Right atrium auricular region (tissue), 2 donors: ENCODE measurements at places on chromosomes 4 and X. TPM values are rescaled to one million over a fixed set of nuclear protein-coding genes. Genes with fewer than 3 reads are reported as not detected.
A peak's percentile ranks its signal among the peaks of the same experiment; 100 is the strongest.

- no peaks in the 10 kb centered on the region for H3K4me1 ChIP-seq
- no peak overlapping the region for H3K4me3 ChIP-seq
- H3K36me3 ChIP-seq, result no peaks in the 10 kb centered on the region
- no peaks in the 10 kb centered on the region for H3K27me3 ChIP-seq
- no peak for DNase-seq
- H3K27ac ChIP-seq, result no peak overlapping the region
Observed at GRCh38 chr4:168360271-168360670, 41.7 kb upstream of the DDX60 start.

DNA sequence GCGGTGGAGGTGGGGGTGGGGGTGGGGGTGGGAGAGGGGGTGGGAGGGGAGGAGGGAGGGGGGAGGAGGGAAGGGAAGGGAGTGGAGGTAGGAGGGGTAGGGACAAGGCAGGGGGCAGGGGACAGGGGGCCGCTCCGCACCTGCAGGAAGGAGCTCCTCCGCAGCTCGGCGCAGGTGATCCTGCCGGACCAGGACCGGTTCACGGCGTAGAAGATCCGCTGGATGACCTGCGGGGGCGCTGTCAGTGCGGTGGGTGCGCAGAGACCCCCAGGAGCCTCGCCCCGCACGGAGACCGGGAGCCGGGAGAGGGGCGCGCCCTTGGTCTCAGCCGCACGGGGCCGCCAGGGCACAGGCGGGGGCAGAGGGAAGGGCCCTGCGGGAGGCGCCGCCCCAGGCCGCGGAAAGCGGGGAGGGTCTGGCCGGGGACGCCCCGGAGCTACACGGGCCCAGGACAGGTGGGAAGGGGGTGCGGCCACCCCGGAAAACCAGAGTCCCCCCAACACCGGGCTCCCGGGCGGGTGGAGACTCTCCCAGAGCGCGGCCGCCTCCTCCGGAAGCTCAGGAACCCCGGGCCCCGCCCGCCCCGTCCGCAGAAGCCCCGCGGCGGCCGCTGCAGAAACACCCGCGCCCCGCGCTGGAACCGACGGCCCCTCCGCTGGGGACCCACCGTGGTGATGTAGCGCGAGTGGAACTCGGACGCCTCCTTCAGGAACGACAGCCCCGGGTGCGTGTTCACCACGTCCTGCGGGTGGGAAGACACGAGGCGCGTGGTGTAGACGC lies 27.6 kb upstream of the GTPBP6 start:
- H3K27me3 ChIP-seq, result no peaks in the 10 kb centered on the region
- no peak overlapping the region for H3K27ac ChIP-seq
- H3K36me3 ChIP-seq, result peaks cover 17% of the 10 kb centered on the region
- H3K4me3 ChIP-seq, result no peak overlapping the region
- DNase-seq, result no peak

- DNase-seq, result no peak
- no peaks in the 10 kb centered on the region for H3K27me3 ChIP-seq
- no peak overlapping the region for H3K27ac ChIP-seq
- no peak overlapping the region for H3K4me3 ChIP-seq
- no peaks in the 10 kb centered on the region for H3K36me3 ChIP-seq
- H3K4me1 ChIP-seq, result no peaks in the 10 kb centered on the region
Observed at GRCh38 chrX:2552621-2553201, 51.9 kb upstream of the DHRSX start.

- H3K27ac ChIP-seq, result no peak overlapping the region
- H3K4me1 ChIP-seq, result no peaks in the 10 kb centered on the region
- no peaks in the 10 kb centered on the region for H3K36me3 ChIP-seq
- no peaks in the 10 kb centered on the region for H3K27me3 ChIP-seq
- DNase-seq, result no peak
Observed at GRCh38 chr4:122602277-122603142, 18.4 kb downstream of the IL21 start.

- no peaks in the 10 kb centered on the region for H3K27me3 ChIP-seq
- H3K4me3 ChIP-seq, result no peak overlapping the region
- no peak for DNase-seq
- no peaks in the 10 kb centered on the region for H3K36me3 ChIP-seq
- H3K27ac ChIP-seq, result no peak overlapping the region
Observed at GRCh38 chrX:39261446-39262147, 460.3 kb downstream of the MID1IP1 start.

GRCh38 chr4:879729-880077 lies 52.4 kb downstream of the GAK start:
- DNase-seq, result no peak
- no peaks in the 10 kb centered on the region for H3K4me1 ChIP-seq
- H3K27me3 ChIP-seq, result no peaks in the 10 kb centered on the region
- H3K36me3 ChIP-seq, result peaks cover 78% of the 10 kb centered on the region

DNA sequence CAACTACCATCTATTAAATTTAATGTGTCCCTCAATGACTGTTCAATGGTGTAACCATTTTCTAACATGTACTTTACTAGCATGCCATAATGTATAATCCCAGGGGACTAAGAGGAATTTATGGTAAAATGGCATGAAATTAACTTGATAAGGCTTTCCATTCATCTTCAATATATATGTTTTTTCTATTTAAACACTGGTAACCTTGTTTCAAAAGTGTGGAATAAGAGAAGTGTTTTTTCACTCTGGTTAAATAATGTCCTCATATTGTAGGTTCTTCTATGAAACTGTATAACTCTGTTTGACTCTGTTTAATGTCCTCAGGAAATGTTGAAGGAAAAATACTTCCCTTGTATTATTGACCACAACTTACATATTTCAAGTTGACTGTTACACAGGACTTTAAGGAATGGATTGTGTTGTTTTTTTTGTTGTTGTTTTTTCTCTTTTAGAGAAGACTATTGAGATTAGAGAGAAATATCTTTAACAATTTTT lies 113.8 kb upstream of the ARSJ start:
- no peak for DNase-seq
- no peaks in the 10 kb centered on the region for H3K4me1 ChIP-seq
- H3K36me3 ChIP-seq, result no peaks in the 10 kb centered on the region

- no peaks in the 10 kb centered on the region for H3K27me3 ChIP-seq
- DNase-seq, result no peak
- H3K27ac ChIP-seq, result no peak overlapping the region
- no peak overlapping the region for H3K4me3 ChIP-seq
- H3K4me1 ChIP-seq, result no peaks in the 10 kb centered on the region
- no peaks in the 10 kb centered on the region for H3K36me3 ChIP-seq
Observed at GRCh38 chr4:169345316-169345721, 74.6 kb upstream of the SH3RF1 start.

GRCh38 chr4:163895378-163896005 lies 401.0 kb downstream of the TMA16 start:
- no peak overlapping the region for H3K4me3 ChIP-seq
- no peaks in the 10 kb centered on the region for H3K36me3 ChIP-seq
- no peak for DNase-seq
- H3K4me1 ChIP-seq, result no peaks in the 10 kb centered on the region

- H3K27me3 ChIP-seq, result no peaks in the 10 kb centered on the region
- no peaks in the 10 kb centered on the region for H3K4me1 ChIP-seq
- no peak overlapping the region for H3K4me3 ChIP-seq
- no peak for DNase-seq
- H3K27ac ChIP-seq, result no peak overlapping the region
Observed at GRCh38 chr4:176307666-176307930, 12.2 kb upstream of the SPCS3 start.

DNA sequence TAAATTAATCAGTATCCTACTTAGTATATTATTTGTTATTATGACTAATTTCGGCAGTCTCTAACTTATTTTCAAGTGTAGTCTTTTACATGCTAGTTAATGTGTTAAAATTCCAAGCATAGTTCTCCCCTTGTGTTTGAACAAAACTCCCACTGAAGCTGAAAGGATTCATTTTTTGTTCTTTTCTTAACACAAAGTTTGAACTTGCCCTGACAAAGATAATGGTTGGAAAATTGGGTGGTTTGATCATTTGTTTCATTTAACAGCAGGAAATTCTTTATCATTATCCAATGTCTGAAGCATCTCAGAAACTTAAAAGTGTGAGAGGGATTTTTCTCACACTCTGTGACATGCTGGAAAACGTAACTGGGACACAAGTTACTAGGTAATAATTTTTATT lies 36.0 kb downstream of the INTU start:
- no peak overlapping the region for H3K27ac ChIP-seq
- no peaks in the 10 kb centered on the region for H3K4me1 ChIP-seq
- no peak overlapping the region for H3K4me3 ChIP-seq
- no peaks in the 10 kb centered on the region for H3K27me3 ChIP-seq
- no peak for DNase-seq
- H3K36me3 ChIP-seq, result no peaks in the 10 kb centered on the region

GRCh38 chr4:54659313-54659712 lies 1.6 kb downstream of the KIT start:
- H3K4me1 ChIP-seq, result peaks cover 31% of the 10 kb centered on the region
- DNase-seq, result no peak
- peaks cover 6% of the 10 kb centered on the region for H3K27me3 ChIP-seq
- H3K4me3 ChIP-seq, result peak overlapping the region; percentile 37
- H3K27ac ChIP-seq, result no peak overlapping the region
- no peaks in the 10 kb centered on the region for H3K36me3 ChIP-seq

The SERTM2 gene
- total RNA-seq, result not detected

The PWWP3B gene
- 5.9 TPM for total RNA-seq
